CD4-positive, alpha-beta memory T cell (primary cell): ENCODE measurements at places on chromosomes 1 and 21.

GRCh38 chr1:207343675-207344074 lies 22.2 kb downstream of the CD55 start:
- DNase-seq = no peak

GRCh38 chr1:3221112-3222041 lies 152.4 kb downstream of the PRDM16 start:
- no peak for DNase-seq

DNA sequence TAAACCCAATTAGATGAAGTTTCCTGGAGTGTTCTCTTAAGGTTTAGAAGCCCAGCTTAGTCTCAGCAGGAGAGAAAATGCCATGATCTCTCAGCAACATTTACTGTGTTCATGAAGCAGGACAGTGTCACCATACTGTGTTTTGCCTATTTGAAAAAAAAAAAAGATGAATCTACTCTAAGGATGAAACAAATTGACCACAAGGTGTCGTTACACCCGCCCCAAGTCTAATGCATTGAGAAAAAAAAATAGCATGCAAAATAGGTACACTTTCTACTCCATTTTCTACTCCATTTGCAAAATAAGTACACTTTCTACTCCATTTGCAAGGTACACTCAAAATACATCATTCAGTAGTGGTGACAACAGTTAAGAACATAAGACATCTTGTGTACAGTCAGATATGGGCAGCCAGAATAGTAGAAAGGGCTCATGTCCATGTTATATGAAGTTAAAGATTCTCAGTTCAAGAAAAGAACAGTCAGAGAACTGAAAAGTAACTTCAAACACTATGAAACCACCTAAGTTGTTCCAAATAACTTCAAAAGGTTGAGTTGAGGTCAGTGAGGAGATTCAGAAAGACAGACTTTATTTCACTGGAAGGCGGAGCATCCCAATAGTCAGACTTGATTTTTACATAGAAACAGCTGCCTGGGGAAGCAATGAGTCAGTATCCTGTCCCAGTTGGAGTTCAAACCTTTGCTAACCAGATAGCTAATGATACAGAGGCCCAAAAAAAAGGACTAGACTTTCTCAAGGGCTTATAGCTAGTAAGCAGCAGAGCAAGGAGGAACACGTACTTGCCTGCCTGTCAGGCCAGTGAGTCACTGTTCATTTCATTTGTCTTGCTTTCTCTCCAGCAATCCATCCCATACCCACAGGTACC lies 13.3 kb downstream of the PLPPR5 start:
- DNase-seq = no peak

DNA sequence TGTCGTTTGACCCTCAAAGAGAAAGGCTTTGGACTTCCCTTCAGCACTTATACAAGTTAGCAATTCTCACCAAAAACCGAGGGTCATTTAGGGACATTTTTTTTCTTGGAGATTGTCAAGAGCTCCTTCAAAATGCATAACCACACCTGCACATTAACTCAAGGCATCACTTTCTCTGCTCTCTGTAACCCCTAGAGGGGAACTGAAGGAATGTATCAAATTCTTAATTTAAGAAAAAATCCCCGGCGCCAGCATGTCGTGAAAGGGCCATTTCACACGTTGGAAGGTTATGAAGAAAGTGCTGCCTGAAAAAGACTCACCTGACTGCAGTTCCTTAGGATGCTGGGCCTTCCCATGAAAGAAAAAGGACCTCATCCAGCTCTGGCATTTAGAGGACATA lies 131.6 kb upstream of the ZC3H12A start:
- no peak for DNase-seq

GRCh38 chr1:111513410-111514020 lies 10.1 kb upstream of the ADORA3 start:
- no peak for DNase-seq

DNA sequence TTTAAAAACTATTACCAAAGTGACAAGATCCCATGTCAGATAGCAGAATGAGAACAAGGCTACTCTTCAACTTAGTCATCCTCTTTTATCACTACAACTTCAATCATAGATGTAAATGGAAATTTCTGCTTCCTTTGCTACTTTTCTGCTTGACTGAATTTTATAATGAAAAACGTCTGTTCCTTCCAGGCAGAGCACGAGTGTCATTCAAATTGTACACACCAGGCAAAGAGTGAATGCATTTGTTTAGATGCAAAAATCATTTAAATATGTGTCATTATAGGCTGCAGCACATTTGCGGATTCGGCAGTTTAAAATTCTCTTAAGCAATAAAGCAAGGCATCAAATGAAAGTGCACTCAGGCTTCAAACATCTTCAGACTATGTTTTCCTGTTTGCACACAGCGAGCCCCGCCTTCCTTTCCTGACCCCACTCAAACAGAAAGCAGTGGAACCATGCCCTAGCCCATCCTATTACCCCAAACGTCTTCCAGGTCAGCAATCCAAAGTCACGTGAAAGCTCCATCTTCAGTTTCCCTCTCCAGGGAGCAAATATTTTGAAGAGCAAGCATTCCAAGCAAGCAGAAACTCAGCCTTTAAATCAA lies 99.6 kb downstream of the APP start:
- DNase-seq = peak; percentile 30

DNA sequence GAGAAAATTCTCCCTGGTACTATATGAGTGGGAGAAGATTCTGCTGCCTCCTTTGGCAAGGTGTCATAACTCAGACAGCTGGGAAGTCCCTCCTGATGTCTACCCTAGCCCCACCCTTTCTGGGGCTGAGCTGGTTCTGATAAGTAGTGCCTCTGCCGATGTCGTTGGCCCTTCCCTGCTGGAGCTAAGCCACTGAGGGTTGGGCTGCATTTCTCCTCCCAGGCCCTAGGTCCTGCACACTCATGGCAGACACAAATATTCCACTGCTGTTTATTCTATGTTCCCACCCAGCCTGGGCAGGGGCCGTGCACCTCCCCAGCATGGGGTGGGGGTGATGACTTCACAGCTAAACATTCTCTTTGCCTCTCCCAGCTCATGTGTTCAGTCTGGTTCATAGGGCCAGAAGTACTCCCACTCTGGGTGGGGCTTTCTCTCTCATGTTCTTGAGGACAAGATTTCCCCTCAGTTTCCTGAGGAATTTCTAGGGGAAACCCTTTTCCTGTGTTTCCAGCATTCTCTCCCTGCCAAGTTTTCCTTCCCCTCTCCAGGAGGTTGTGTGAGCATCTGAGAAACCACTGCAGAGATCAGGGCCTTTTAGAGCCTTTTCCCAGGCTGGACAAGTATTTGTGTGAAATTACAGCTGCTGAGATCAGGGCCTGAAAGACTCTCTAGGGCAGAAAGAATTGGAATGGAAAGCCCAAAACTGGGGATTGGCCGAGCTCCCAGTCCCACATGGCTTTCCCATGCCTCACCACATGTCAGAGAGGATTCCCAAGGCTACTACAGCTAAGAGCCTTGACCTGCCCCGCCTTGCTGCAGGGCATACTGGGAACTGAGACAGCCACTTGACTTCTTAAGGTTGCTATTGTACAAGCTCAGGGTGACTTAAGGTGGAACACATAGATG lies 66.2 kb downstream of the ATP2B4 start:
- no peak for DNase-seq

- DNase-seq = no peak
Observed at GRCh38 chr1:109621379-109622136, 1.9 kb downstream of the AMPD2 start.

DNA sequence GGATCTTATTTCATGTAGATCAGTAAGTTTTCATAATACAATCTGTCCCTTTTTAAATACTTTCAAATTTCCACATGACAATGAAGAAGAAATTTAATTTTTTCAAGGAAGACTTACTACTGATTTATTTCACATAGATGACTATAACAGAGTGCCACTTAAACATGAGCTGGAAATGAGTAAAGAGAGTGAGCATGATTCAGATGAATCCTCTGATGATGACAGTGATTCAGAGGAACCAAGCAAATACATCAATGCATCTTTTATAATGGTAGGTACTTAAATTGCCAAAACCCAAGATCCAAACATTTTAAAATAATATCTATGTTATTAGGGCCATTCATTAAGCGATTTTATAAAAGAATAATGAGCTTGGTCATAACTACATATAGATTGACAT lies 110.4 kb downstream of the PTPRC start:
- DNase-seq = no peak

DNA sequence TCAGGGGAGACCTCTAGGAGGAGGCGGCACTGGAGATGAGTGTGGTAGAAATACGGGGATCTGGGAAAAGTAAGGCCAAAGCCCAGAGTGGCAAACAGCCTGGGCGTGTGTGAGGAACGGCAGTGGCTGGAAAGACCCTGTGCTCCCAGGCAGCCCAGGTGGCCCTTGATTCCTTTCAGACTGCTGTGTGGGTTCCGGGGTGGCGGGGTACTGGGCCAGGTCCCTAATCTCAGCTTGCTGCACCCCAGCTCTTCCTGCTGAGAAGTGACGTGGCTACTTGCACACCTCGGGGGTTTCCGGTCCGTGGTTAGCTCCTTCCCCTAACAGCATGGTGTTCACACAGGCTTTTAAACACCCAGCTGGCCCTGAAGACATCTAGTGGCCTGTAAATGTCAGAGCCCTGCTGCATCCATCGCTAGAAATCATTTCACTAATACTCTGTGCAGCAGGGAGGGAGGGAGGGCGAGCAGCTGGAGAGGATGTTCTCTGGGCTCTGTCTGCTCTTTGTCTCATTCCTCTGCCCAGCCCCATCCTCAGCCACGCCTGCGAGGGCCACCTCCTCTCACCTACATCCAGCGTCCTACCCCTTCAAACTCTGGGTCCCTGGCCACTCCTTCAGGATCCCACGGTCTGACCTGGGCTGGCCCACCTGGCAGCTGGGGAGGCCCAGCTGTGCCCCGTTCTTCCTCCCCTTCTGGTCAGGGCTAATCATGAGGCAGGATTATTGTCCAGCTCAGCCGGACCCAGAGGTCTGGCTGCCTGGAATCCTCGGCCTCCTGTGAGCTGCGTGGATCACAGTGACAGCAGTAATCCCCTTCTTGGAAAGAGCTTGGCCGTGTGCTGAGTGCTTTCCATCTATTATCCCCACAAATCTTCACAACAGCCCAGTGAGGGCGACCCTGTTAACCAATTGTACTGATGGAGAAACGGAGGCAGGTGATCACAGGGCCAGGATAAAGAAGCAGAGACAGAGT lies 7.2 kb downstream of the ZDHHC18 start:
- peak; percentile 94 for DNase-seq
